Stimulated activated CD4-positive, alpha-beta T cell treated with anti-CD3 and anti-CD28 coated beads, Interleukin-4, amount 100 ng/mL, for 1 hour (primary cell): ENCODE measurements at places on chromosomes 13 and 19.
A peak's percentile ranks its signal among the peaks of the same experiment; 100 is the strongest.

- no peak for DNase-seq
Measured at GRCh38 chr13:60755380-60756163, 358.6 kb downstream of the TDRD3 start.

DNA sequence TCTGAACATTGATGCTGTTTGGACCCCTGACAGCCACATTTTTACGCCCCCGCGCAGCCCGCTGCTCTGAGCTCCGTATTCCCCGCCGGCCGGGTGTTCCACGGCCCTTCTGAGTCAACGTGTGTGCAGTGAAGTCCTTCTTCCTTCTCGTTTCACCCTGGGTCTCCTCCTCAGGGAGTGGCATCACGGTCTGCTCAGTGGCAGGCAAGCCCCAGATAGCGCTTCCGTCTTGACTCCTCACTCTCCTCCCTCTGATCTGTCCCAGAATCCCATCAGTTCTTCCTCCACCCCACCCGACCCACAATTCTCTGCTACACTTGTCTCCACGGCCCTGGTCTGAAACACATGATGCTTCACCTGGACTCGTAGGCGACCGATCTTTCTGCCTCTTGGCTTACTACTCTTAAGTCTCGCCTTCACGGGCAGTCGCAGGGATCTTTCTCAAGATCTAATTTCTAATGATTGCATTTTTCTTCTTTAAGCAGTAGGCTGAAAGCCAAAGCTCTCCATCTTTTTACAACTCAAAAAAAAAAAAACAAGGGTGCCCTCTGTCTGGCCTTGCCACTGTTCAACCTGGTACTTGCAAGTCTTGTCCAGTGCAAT is 33.9 kb downstream of the CCNE1 start:
- peak; percentile 32 for DNase-seq

- DNase-seq: no peak
Measured at GRCh38 chr19:35208121-35208520, 20.4 kb downstream of the FAM187B start.

DNA sequence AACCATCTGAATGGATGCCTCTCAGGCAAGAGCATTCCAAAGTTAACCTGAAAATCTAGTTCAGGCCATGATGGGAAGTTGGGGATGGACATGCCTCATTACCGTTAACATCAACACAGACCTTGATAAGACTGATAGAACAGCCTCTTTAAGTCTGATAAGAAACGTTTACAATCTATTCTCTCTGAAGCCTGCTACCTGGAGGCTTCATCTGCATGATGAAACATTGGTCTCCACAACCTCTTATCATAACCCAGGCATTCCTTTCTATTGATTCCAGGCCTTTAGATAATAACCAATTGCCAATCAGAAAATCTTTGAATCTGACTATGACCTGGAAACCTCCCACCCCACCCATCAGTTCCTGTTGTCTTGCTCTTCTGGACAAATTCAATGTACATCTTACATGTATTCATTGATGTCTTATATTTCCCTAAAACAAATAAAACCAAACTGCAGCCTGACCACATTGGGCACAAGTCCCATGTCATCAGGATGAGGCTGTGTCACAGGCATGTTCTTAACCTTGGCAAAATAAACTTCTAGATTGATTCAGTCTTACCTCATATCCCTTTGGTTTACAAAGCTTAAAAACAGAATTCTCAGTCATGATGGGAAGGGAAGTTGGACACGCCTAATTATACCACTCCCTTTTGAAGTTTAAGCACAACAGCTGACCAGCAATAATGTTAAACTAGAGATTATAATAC is 843.8 kb upstream of the SPRY2 start:
- DNase-seq: no peak

DNA sequence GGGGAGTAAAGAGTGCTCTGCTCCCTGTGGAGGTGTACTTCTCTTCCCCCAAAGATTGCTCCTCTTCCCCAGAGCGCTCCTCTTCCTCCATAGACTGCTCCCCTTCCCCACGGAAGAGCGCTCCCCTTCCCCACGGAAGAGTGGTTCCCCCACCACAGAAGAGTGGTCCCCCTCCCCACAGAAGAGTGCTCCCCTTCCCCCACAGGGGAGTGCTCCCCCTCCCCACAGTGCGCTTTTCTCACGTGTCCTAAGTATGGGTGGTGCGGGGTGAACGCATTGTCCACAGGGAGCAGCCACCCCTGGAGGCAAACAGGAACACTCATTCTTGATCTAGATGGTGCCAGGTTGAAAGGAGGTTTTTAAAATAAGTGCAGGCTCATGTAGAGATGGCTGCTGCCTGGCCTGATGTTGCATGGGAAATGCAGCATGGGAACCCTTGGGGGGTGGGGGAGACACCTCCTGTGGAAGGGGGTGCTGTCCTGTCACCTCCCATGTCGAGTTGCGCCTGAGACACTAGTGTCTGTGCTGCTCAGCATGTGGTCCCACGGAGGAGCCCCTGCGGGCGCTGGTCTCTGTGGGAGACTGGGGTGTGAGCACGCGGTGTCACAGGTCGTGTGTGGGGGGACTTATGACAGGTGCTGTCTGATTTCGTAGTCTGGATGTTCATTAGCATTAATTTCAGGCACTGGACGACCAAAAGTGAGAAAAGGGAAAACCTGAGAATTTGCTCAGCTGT is 52.2 kb downstream of the ATP11A start:
- no peak for DNase-seq

- no peak for DNase-seq
Measured at GRCh38 chr19:5085566-5085965, 116.7 kb downstream of the KDM4B start.

DNA sequence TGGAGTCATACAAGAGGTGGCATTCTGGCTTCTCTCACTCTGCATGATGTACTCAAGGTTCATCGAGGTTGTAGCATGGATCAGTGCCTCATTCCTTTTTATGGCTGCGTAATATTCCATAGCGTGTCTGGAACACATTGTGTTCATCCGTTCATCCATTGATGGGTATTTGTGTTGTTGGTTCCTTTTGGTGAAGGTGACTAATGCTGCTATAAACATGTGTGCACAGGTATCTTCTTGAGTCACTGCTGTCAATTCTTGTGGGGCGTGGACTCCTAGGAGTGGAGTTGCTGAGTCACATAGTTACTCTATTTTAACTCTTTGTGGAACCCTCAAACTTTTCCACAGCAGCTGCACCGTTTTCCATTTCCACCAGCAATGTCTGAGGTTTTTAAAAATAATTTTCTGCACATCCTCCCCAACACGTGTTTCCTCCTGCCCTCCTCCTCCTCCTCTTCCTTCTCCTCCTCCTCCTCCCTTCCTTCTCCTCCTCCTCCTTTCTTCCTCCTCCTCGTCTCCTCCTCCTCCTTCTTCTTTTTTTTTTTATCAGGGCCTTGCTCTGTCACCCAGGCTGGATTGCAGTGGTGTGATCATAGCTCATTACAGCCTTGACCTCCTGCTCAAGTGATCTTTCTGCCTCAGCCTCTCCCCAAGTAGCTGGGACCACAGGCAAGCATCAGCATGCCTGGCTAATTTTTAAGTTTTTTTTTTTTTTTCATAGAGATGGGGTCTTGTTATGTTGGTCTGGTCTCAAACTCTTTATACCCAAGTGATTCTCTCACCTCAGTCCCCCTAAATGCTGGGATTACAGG is 2.0 kb upstream of the TMEM221 start:
- peak; percentile 45 for DNase-seq

GRCh38 chr19:45154064-45154827 is 6.5 kb downstream of the NKPD1 start:
- no peak for DNase-seq

DNA sequence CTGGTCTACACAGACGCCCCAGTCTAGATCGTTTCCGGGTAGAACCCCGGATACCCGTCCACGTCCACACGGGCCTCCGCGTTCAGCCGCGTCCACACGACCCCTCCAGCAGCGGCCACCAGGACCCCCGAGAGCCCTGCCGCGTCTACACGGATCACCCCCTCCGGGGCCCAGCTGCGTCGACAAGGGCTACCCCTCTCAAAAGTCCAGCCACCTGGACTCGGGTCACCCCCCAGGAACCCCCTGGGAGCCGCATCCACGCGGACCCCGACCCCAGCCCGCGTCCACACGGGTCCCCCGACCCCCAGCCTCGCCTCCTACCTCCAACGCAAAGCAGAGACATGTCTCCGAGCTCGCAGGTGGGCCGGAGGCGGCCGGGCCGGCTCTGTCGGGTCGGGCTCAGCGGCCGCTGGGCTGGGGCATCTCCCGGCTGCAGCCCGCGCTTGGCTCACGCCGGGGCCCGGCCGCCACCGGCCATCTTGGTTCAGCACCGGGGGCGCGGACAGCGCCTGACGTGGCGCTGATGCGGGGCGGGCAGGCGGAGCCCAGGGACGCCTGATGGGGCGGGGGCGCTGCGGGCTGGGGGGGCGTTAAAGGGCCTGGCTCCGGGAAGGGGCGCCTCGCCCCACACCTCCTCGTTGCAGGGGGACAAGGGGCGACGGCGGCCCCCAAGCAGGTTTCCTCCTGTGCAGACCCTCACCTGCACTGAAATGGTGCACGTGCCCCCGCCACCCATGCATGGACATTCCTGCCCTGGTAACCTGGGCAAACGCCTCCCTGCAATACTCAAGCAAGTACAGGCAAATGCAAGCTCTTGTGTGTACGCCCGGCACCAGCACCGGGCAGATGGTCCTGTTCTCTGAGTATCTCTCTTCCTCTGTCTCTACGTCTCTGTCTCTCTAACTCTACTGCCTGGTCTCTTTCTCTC is at the start of gene UNC13A:
TSS of gene UNC13A (minus strand) at position 498 of the 928 bp plus-strand sequence. CDS start at position 343, 155 bp downstream.
- DNase-seq: peak; percentile 59

- DNase-seq: no peak
Measured at GRCh38 chr19:57434386-57435061, 601 bp upstream of the ZNF749 start.
